ENCODE measurements at places on chromosomes 4 and X. TPM values are rescaled to one million over a fixed set of nuclear protein-coding genes. Genes with fewer than 3 reads are reported as not detected.

VCX gene
- not detected for total RNA-seq

SATL1 gene
- total RNA-seq, result 0.15 TPM

FGF13 gene
- total RNA-seq, result 42.6 TPM

RXFP1 gene
- total RNA-seq, result not detected

MMRN1 gene
- total RNA-seq, result 304 TPM

RIBC1 gene
- total RNA-seq, result 0.97 TPM

DNA sequence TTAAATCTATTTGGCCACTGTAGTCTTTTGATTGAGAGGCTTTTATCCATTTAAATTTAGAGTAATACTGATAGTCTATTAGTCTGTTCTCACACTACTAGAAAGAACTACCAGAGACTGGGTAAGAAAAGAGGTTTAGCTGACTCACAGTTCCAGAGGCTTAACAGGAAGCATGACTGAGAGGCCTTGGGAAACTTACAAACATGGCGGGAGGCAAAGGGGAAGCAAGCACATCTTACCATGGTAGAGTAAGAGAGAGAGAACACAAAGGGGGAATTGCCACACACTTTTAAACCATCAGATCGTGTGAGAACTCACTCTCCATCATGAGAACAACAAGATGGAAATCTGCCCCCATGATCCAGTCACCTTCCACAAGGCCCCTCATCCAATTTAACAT lies 410.9 kb downstream of the PDGFC start:
- DNase-seq, result no peak
- no peaks in the 10 kb centered on the region for H3K4me1 ChIP-seq
- no peaks in the 10 kb centered on the region for H3K27me3 ChIP-seq
- H3K36me3 ChIP-seq, result no peaks in the 10 kb centered on the region
- H3K27ac ChIP-seq, result no peak overlapping the region

DNA sequence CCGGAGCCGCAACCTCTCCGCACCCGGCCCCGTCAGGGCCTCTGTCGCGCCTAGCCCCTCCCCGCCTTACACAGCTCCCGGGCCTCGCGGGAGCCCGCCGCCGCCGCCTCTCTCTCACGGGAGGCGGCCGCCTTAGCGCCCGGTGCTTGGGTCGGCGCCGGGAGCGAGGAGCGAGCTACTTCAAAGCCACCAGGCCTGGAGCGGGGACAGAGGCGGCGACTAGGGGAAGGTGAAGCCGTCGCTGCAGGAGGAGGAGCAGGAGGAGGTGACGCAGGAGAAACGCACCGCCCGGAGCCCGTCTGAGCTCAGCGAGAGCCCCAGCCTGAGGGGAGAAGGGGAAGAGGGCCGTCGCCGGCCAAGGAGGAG lies 250 bp downstream of the USP9X start:
- H3K27me3 ChIP-seq, result peaks cover 4% of the 10 kb centered on the region
- DNase-seq, result peak; percentile 52
- H3K4me3 ChIP-seq, result peak overlapping the region; percentile 85
- peak overlapping the region; percentile 64 for H3K27ac ChIP-seq
- H3K36me3 ChIP-seq, result no peaks in the 10 kb centered on the region

DNA sequence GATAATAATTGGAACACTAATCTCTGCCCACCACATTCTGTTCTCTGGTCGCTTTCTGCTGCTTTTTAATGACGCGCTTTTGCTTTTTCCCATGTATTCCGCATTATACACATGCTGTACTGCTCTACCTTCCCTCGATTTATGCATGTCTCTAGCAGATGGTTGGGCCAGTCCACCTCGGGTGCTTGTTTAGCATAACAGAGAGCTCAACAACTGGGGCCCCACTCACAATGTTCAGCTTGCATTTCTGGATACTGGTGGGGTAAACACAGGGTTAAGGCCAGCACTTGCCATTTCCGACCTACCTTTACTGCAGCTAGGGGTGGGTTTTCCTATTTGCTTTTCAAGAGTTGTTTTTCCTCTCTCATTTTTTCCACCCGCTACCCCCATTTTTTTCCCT lies 255.8 kb downstream of the SOX3 start:
- H3K27ac ChIP-seq, result no peak overlapping the region
- H3K36me3 ChIP-seq, result no peaks in the 10 kb centered on the region
- DNase-seq, result no peak
- H3K27me3 ChIP-seq, result no peaks in the 10 kb centered on the region
- H3K4me1 ChIP-seq, result no peaks in the 10 kb centered on the region
- H3K4me3 ChIP-seq, result no peak overlapping the region

- H3K4me3 ChIP-seq, result peak overlapping the region; percentile 75
- H3K4me1 ChIP-seq, result peaks cover 2% of the 10 kb centered on the region
These were observed 38.9 kb downstream of the PPA2 start for GRCh38 chr4:105434940-105435339.

- no peak overlapping the region for H3K27ac ChIP-seq
- no peaks in the 10 kb centered on the region for H3K36me3 ChIP-seq
- no peaks in the 10 kb centered on the region for H3K27me3 ChIP-seq
These were observed 605.0 kb upstream of the GRIA3 start for GRCh38 chrX:122579036-122579435.

GRCh38 chr4:86879641-86880040 lies 12.6 kb downstream of the C4orf36 start:
- H3K27me3 ChIP-seq, result no peaks in the 10 kb centered on the region
- H3K36me3 ChIP-seq, result no peaks in the 10 kb centered on the region
- H3K4me3 ChIP-seq, result no peak overlapping the region
- no peaks in the 10 kb centered on the region for H3K4me1 ChIP-seq
- no peak overlapping the region for H3K27ac ChIP-seq

DNA sequence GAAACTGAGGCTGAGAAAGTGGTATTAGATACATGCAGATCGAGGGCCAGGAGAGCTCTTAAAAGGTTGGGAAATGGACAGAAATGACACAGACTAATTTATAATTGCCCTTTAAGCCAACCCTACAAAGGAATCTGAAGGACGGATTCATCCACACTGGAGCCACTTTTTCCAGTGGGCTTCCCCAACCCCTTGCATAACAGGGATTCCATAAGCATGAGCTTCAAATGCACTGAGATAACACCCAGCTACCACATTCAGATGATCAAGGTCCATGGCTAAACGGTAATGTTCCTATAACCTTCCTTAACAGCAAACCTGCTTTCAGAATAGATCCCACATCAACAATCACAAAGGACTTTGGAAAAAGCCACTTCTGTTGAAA lies 34.2 kb downstream of the PLAC1 start:
- H3K36me3 ChIP-seq, result no peaks in the 10 kb centered on the region
- no peak overlapping the region for H3K27ac ChIP-seq
- H3K4me3 ChIP-seq, result no peak overlapping the region
- no peaks in the 10 kb centered on the region for H3K27me3 ChIP-seq
- peaks cover 15% of the 10 kb centered on the region for H3K4me1 ChIP-seq

DNA sequence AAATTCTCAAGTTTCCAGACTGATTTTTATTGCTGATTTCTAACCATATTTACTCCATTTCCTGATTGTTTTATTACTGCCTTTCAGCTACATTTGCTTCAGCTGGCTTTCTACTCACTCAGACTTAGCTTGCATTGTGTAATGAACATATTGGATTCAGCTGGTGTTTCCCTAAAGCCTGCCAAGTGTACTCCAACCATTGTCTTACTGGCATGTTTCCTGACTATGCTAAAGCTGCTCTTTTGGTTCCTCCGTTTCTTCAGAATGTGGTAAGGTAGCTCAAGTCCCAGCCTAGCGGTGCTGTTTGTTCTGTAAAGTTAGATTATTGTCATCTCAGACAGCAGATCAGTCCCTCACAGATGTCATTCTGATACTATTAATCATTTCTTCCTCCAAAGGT lies 53.1 kb upstream of the GLRA2 start:
- H3K4me1 ChIP-seq, result peaks cover 6% of the 10 kb centered on the region
- no peaks in the 10 kb centered on the region for H3K36me3 ChIP-seq
- H3K27me3 ChIP-seq, result no peaks in the 10 kb centered on the region
- no peak for DNase-seq

DNA sequence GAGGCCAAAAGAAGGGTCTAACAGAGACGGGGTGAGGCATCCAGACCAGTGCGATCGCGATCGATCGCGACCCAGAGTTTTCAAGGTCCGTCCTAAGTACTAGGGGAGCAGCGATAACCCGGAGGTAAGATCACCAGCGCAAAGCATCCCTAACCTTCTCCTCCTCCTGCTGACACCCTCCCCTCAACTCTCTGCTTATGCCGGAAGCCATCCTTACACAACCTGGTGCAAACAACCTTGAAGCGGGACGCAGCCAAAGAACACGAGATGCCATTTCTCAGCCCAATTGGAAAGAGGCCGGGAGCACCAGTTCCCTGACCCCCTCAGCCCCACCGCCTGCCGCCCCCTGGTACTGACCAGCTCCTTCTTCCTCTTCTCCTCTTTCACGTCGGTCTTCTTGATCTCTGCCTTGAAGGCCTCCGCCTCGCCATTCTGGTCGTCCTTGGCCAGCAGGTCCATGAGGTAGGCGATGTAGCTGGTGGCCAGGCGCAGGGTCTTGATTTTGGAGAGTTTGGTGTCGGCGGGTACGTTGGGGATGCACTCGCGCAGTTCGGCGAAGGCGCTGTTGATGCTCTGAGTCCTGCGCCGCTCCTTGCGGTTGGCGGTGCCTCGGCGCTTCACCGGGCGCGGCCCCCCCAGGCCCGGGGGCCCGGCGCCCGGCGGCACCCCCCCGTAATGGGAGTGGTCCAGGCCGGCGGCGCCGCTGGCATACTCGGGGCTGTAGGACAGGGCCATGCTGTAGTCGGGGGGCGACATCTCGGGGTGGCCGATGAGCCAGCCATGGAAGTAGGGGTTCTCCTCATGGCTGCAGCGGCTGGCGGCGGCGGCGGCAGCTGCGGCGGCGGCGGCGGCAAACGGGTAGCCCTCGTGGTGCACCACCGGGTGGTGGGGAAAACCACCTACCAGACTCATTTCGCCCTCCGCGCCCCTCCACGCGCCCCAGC lies 1.4 kb downstream of the HAND2 start:
- peak overlapping the region; percentile 54 for H3K27ac ChIP-seq
- peak overlapping the region; percentile 85 for H3K4me3 ChIP-seq
- H3K27me3 ChIP-seq, result peaks cover 48% of the 10 kb centered on the region
- DNase-seq, result no peak
- peaks cover 50% of the 10 kb centered on the region for H3K4me1 ChIP-seq
- H3K36me3 ChIP-seq, result peaks cover 8% of the 10 kb centered on the region

DNA sequence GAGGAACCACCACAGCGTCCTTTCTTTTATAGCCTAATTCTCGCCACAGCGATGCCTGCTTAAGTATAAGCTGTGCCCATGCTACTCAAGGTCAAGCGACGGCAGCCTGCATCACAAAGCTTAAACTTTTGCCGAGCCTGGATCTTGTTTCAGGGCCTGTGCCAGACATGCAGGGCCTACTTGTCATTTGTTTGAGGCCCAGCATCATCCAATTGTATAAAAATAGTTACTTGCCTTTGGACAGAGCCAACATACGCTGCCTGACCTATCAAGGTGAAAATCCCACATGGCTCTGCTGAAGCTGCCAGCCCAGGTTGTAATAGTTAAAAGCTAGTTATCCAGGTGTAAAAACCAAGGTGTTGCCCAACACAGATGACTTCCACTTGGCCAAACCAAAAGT lies 107.1 kb downstream of the TMEM131L start:
- no peak overlapping the region for H3K27ac ChIP-seq
- peaks cover 3% of the 10 kb centered on the region for H3K27me3 ChIP-seq
- H3K4me1 ChIP-seq, result peaks cover 10% of the 10 kb centered on the region
- peaks cover 5% of the 10 kb centered on the region for H3K36me3 ChIP-seq
- H3K4me3 ChIP-seq, result no peak overlapping the region

DNA sequence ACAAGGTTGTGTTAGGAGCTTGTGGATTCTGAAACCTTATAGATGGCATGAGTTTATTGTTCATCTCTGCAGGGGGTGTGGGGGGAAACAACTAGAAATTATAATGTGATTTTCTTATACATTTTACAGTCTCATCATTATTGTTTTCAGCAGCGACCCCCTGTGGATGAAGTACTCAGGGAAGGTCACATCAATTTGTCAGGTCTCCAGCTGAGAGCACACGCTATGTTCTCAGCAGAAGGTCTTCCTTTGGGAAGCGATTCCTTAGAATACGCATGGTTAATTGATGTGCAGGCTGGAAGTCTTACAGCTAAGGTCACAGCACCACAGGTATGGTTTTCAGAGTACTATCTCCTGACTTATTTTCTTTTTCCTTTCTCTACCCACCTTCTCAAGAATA lies 72.2 kb downstream of the BLTP1 start:
- H3K36me3 ChIP-seq, result peaks cover 4% of the 10 kb centered on the region
- H3K4me1 ChIP-seq, result no peaks in the 10 kb centered on the region
- H3K27me3 ChIP-seq, result peaks cover 1% of the 10 kb centered on the region
- peak; percentile 40 for DNase-seq
- no peak overlapping the region for H3K27ac ChIP-seq

DNA sequence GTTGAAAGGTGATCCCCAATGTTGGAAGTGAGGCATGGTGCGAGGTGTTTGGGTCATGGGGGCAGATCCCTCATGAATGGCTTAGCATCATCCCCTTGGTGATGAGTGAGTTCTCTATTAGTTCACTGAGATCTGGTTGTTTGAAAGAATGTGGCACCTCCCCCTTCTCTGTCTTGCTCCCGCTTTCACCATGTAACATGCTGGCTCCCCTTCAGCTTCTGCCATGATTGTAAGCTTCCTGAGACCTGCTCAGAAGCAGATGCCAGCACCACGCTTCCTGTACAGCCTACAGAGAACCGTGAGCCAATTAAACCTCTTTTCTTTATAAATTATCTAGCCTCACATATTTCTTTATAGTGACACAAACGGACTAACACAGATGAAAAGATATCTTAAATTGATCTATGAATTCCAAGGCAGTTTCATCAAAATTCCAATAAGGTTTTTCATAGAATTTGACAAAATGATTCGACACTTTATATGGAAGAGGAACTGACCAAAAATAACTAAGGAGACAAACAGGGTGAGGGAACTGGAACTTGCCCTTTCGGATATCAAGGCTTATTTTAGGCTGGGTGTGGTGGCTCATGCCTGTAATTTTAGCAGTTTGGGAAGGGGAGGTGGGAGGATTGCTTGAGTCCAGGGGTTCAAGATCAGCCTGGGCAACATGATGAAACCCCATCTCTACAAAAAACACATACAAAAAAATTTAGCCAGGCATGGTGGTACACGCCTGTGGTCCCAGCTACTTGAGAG lies 56.9 kb upstream of the OGT start:
- H3K4me3 ChIP-seq, result no peak overlapping the region
- DNase-seq, result no peak
- H3K27me3 ChIP-seq, result no peaks in the 10 kb centered on the region
- H3K27ac ChIP-seq, result no peak overlapping the region
- H3K4me1 ChIP-seq, result no peaks in the 10 kb centered on the region

DNA sequence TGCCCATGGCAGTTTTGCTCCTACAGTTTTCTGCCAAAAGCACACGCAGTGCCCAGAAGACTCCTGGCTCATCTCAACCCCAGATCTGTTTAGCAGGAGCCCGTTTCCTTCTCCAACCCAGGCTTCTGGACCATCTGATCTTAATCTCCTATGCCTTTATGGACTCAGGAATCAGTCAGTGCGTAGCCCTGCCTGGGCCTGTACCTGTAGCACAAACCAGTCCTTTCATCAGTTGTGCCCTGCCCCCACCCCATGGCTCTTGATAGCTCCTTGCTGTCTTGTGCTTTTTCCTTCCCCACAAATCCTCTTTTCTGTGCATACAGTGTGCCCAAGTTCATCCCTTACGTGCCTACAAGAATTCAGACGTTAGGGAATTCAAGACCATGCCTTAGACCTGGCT lies 1.5 kb downstream of the ZNF718 start:
- H3K27me3 ChIP-seq, result peaks cover 2% of the 10 kb centered on the region
- peaks cover 32% of the 10 kb centered on the region for H3K36me3 ChIP-seq
- H3K4me1 ChIP-seq, result peaks cover 22% of the 10 kb centered on the region

GRCh38 chrX:9627922-9628321 lies 137.7 kb downstream of the GPR143 start:
- no peaks in the 10 kb centered on the region for H3K36me3 ChIP-seq
- H3K27me3 ChIP-seq, result no peaks in the 10 kb centered on the region

- no peak overlapping the region for H3K27ac ChIP-seq
- no peak for DNase-seq
- H3K4me1 ChIP-seq, result no peaks in the 10 kb centered on the region
- no peaks in the 10 kb centered on the region for H3K27me3 ChIP-seq
- no peak overlapping the region for H3K4me3 ChIP-seq
These were observed 116.1 kb downstream of the GPC3 start for GRCh38 chrX:133869270-133869669.

Measured in endothelial cell (in vitro differentiated cells).